Glomerular endothelial cell (primary cell): ENCODE measurements at places on chromosomes 2 and 18. TPM values are rescaled to one million over a fixed set of nuclear protein-coding genes. Genes with fewer than 3 reads are reported as not detected.

The ASAP2 gene
- total RNA-seq: 42.1 and 71.6 TPM in 2 replicates

The BCL2 gene
- total RNA-seq: 2.2 and 6.0 TPM in 2 replicates

The KLHL30 gene
- total RNA-seq: 0.12 TPM in 1 of 2 replicates, not detected in the other

The CROCC2 gene
- total RNA-seq: not detected in 2 replicates

The SERPINB3 gene
- not detected in 2 replicates for total RNA-seq

The PSD4 gene
- 1.3 and 2.1 TPM in 2 replicates for total RNA-seq

The UBXN4 gene
- 50.3 and 72.0 TPM in 2 replicates for total RNA-seq

The TMEFF2 gene
- not detected in 2 replicates for total RNA-seq

The COL4A3 gene
- total RNA-seq: not detected in 2 replicates

The GPR55 gene
- total RNA-seq: not detected in 2 replicates

The KCNS3 gene
- total RNA-seq: 6.8 and 13.0 TPM in 2 replicates

The PLEKHB2 gene
- 98.1 and 113 TPM in 2 replicates for total RNA-seq

The TBR1 gene
- not detected in 2 replicates for total RNA-seq

The RAB27B gene
- total RNA-seq: 0.15 and 0.99 TPM in 2 replicates

The NAT8 gene
- not detected in 2 replicates for total RNA-seq

The ZBTB7C gene
- 0.06 and 0.34 TPM in 2 replicates for total RNA-seq

The SFTPB gene
- not detected in 2 replicates for total RNA-seq

The ZNF532 gene
- 74.3 and 84.8 TPM in 2 replicates for total RNA-seq

The PROKR1 gene
- not detected in 2 replicates for total RNA-seq

The RNF138 gene
- 19.3 and 35.9 TPM in 2 replicates for total RNA-seq

The PDE11A gene
- 0.48 TPM in 1 of 2 replicates, not detected in the other for total RNA-seq

The ECEL1 gene
- total RNA-seq: not detected in 2 replicates

The ADAM23 gene
- total RNA-seq: 5.8 and 9.9 TPM in 2 replicates

The DNAJC5G gene
- 0.47 TPM in 1 of 2 replicates, not detected in the other for total RNA-seq

The LOXHD1 gene
- total RNA-seq: not detected in 2 replicates

The SP5 gene
- 0.06 TPM in 1 of 2 replicates, not detected in the other for total RNA-seq

The NR4A2 gene
- 0.58 and 0.68 TPM in 2 replicates for total RNA-seq

The CEP192 gene
- 15.1 and 16.0 TPM in 2 replicates for total RNA-seq

The ATP6V1C2 gene
- not detected in 2 replicates for total RNA-seq

The SLC11A1 gene
- total RNA-seq: 0.05 TPM in 1 of 2 replicates, not detected in the other

The CRACDL gene
- 10.7 and 13.3 TPM in 2 replicates for total RNA-seq

The MC2R gene
- not detected in 2 replicates for total RNA-seq

The ST6GAL2 gene
- 17.4 and 39.5 TPM in 2 replicates for total RNA-seq

The TNFAIP6 gene
- total RNA-seq: 0.82 TPM in 1 of 2 replicates, not detected in the other
